IMR-90 (cell line): ENCODE measurements at places on chromosomes 5 and 9.
A peak's percentile ranks its signal among the peaks of the same experiment; 100 is the strongest.

GRCh38 chr9:96232539-96233241 lies 69.3 kb downstream of the HSD17B3 start:
- peak; percentile 56 for DNase-seq

DNA sequence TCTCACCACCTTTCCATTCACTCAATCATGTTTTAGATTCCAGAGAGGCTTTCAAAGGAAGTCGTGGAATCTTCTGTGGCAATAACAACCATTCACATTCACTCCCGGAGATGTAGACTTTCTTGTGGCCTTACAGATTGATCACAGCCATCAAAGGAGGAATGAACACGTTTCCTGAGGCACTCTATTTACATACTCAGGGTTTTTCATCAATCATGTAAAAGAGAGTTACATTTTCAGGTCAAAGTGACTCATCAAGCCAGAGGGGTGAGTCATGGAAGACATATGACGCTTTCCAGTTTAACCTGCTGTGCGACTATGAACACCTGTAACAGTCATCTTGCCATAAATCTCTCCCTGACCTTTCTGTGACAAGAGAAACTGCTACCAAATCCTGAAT lies 39.3 kb upstream of the RAD23B start:
- peak; percentile 83 for DNase-seq

DNA sequence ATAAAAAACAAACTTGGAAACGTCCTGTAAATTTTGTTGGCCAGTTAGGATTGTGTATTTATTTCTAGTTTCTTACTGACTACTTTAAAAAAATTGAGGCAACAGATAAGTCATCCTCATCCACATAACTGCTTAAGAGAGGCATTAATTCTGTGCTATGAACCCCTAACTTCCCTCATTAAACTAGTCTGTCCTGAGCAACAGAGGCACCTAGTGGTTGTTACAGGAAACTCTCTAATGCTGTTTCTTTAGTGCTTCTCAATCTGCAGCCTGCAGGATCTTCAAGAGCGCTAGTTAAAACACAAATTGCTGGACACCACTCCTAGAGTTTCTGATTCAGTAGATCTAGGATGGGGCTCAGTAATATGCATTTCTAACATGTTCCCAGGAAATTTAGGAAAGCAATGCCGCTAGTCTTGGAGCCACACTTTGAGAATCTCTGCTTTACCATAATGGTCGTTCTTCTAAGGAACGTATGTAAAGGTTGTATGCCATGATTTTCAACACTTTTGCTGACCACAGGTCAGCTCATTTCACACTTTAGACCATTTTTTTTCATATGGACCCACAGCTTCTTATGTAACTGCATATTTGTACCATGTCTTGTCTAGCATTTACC lies 410.1 kb upstream of the SMARCA2 start:
- DNase-seq: no peak

- no peak for DNase-seq
Measured at GRCh38 chr5:103434057-103434456, 128.5 kb downstream of the NUDT12 start.

- no peak for DNase-seq
Measured at GRCh38 chr9:135245482-135246247, 158.2 kb downstream of the OLFM1 start.

DNA sequence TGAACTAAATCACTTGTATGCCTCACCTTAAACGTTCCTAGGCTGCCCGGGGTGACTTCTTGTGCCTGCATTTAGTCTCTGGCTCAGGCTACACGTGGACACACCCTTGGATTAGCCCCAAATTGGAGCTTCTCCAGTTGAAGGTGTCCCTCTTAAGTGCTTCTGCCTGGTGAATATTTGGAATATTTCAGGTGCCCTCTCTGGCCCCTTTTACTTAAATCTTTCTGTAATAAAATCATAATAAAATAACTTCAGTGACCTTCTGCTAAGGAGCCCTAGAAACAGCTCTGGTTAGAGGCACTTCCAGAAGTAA lies 74.3 kb upstream of the KLF9 start:
- no peak for DNase-seq

- no peak for DNase-seq
Measured at GRCh38 chr9:90009447-90009846, 404.6 kb downstream of the GADD45G start.

GRCh38 chr9:68907910-68908309 lies 106.0 kb downstream of the PRKACG start:
- DNase-seq: no peak

- DNase-seq: no peak
Measured at GRCh38 chr5:54296386-54296785, 14.0 kb downstream of the ARL15 start.

DNA sequence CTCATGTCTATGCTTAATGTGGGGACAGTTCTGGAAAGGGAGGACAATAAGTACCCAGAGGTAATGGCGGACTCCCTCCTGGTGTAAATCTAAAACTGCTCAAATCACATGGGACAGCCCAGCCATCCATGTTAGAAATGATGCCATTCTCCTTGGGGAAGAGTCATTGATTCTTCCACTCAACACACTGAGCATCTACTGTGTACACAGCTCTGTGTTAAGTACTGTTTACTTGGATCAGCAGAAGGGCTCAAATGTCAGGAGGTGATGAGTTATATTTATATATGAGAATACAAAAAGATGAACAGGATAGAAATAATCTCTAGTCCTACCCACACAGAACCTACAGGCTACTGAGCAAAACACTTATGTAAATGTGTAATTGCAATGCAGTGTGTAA lies 31.8 kb upstream of the NANS start:
- no peak for DNase-seq

DNA sequence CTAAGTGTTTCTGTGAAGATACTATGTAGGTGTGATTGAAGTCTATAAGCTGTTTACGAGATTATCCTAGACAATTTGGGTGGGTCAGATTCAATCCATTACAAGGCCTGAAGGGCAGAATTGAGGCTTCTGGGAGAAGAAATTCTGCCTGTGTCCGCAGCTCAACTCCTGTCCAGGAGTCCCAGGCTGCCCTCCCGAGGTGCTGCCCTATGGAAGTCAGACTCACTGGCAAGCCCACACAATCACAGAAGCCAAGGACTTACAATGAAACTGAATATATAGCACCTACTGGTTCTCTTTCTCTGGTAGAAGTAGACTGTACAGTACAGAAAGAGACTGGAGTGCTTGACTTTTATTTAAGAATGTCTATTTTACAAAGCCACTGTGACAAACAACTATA lies 74.5 kb downstream of the EPB41L4A start:
- no peak for DNase-seq

DNA sequence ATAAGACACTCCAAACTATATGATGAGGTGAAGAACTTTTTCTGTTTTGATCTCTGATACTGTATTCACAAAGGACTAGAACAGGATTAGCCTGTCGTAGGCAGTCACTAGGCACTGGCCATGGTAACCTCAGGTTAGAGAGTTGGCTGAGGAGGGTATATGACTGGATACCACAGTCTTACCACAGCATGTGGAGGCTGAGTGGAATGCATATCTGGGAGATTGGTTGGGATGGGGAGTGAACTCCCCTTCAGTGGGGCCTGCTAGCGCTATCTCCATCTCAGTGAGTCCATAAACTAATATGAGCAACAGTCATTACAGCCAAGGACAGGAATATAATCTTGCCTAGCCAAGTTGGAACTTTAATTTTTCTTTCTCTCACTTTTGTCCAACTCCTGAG lies 339.1 kb downstream of the SPATA31D1 start:
- no peak for DNase-seq

- no peak for DNase-seq
Measured at GRCh38 chr5:126658561-126658960, 57.8 kb downstream of the PHAX start.

DNA sequence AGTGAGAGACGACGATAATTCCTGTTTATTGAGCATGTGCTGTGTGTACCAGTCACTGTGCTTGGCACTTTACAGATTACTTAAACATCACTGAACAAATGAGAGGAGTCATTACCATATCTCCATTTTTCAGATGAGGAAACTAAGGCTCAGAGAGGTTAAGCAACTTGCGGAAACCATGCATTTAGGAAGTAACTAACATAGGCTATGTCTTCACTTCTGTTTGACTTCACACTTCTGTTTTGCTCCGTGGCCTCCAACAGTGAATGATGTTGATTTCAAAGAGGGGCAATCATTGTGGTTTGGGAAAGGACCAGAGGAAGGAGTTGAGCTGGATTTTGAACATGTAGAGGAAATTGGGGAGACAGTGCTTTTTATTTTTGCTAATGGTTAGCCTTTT lies 16.7 kb downstream of the GCNT1 start:
- no peak for DNase-seq

DNA sequence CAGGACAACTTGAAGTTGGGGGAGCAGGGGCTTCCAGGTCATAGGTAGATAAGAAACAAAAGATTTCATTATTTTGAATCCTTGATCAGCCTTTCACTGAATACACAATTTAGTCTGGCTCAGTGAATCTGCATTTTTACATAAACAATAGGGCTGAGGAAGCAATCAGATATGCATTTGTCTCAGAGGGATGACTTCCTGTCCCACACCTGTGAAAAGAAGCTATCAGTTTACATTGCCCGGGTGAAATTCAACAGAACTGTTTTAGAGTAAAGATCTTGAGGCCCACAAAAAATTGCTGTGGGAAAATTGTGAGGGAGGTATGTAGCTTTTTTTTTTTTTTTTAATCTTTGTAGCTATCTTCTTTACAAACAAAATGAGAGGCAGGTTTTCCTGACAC lies 38.3 kb downstream of the DNAJB5 start:
- peak; percentile 51 for DNase-seq

DNA sequence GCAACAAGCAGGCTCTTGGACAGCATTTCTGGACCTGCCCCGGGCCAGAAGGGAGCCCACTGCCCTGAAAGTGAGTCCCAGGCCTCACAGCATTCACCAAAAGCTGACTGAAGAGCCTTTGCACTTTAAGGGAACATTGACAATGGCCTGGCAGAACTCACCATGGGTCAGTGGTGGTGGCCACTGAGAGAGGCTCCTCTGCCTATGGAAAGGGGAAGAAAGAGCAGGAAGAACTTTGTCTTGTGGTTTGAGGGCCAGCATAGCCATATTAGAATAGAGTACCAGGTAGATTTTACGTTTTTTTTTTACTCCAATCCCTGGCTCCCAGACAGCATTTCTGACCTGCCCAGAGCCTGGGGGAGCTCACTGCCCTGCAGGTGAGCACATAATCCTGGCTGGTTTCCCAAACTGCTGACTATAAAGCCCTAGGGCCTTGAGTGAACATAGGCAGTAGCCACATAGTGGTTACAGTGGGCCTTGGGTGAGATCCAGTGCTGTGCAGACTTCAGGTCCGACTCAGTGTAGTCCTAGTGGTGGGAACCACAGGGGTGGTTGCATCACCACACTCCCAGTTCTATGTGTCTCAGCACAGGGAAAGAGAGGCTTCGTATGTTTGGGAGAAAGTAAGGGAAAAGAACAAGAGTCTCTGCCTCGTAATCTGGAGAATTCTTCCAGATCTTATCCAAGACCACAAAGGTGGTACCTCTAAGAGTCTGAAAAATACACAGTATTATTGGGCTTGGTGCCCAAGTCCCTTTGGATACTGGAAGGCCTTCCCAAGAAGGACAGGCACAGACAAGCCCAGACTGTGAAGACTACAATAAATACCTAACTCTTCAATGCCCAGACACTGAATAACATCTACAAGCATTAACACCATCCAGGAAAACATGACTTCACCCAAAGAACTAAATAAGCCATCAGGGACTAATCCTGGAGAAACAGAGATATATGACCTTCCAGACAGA lies 89.5 kb downstream of the TSSK1B start:
- peak; percentile 83 for DNase-seq

DNA sequence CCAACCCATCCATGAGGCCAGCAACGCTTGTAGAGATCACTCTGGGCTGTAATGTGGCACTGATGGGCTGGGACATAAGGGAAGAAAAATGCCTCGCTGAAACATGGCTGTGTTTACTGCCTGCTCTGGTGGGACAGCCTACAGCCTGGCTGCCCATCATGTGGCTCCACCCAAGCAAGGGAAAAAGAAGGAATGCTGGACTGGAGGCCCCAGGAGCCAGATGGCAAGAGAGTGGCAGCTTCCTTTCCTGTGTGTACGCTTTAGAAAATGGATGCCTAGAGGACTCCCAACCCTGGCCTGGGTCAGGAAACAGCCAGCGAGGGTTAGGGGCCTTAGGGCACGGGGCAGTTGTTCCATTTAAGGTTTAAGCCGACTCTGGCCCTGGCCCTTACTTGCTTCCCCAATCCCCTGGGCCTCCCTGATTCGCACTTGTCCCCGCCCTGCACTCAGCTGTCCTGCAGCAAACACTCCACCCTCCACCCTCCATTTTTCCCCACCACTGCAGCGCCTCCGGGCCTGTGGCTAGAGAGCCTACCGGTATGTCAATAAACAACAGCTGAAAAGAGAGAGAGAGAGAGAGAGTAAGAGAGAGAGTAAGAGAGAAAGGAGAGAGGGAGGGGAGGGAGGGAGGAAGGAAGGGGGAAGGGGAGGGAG lies 819.4 kb downstream of the SEMA5A start:
- no peak for DNase-seq

- no peak for DNase-seq
Measured at GRCh38 chr5:125461641-125462072, 715.2 kb upstream of the ZNF608 start.

- peak; percentile 99 for DNase-seq
Measured at GRCh38 chr9:132042324-132042723, 37.3 kb downstream of the MED27 start.

- DNase-seq: no peak
Measured at GRCh38 chr5:149528281-149529060, 22.8 kb downstream of the CSNK1A1 start.

DNA sequence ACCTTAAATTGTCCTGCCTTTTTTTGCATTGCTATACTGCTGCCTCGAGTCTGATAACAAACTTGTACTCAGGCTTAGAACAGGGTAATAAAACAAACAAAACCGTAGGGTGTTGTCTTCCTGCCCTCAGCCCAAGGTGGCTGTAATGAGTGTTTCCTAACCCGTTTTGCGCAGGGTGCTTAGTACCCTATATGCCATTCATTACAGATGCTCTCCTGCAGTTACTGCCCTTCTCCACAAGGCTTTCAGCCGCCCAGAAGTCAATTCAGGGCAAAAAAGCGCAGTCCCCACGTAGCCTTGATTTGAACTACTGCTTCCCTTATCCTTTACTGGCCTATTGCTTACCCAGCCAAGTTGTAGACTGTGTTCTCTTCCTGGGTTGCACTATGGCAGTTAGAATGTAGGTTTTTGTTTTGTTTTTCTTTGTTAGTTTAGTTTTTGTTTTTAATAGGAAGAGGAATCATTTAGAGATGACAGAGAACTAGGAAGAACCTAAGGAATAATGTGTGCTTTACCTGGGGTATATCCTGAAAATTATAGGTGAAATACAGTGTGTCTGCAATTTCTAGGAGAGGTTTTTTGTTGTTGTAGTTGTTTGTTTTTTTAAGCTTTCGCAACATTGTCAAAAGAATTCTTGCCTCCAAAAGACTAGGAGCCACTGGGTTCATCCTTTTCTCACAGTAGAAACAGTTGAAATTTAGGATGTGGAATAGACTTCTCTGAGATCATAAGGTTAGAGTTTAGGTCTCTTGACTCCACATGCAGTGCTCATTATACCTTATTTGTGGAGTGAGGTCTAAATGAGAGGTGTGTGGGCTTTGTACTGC lies 1.3 kb downstream of the HMGXB3 start:
- peak; percentile 75 for DNase-seq

DNA sequence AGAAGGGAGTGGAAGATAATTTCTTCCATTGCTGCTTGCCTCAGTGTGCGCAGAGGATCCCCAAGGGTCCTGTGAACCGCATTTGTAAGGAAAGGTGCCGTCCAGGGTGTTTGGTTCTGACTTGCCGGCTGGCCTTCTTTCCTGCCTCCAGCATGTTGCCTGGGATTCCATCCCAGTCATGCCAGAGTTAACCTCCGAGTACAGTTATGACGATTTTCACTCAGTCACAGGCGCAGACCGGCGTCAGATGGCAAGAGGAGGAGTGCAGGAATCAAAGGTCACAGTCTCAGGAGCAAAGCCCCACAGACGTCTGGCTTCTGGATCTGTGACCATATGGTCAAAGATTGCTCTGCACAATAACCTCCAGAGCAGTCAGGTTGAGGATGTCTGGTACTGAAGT lies 5.9 kb upstream of the GADD45G start:
- DNase-seq: no peak
